Breast epithelium (tissue), 4 donors: ENCODE measurements at places on chromosomes 5 and 9. TPM values are rescaled to one million over a fixed set of nuclear protein-coding genes. Genes with fewer than 3 reads are reported as not detected.

PIP5K1B gene
- total RNA-seq, result 9.8 TPM

GABRB2 gene
- 2.5 TPM for total RNA-seq

DNA sequence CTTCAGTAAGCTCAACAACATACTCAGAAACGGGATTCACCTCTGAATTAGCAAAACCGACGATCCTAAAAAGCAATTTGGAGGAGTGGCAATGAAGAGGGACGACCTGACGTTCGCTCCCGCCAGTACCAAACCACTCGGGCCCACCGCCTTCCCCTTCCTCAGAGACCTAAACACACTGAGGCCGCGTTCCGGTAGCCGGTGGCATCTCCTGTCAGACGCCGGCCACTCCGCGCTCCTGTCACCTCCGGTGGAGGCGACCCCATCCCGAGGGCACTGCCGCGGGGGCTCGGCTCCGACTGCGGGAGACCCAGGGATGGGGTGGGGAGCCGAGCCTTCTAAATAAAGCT, 617 bp downstream of the PPP6C start:
- DNase-seq, result no peak

PTGDS gene
- total RNA-seq, result 46.7 TPM

DNA sequence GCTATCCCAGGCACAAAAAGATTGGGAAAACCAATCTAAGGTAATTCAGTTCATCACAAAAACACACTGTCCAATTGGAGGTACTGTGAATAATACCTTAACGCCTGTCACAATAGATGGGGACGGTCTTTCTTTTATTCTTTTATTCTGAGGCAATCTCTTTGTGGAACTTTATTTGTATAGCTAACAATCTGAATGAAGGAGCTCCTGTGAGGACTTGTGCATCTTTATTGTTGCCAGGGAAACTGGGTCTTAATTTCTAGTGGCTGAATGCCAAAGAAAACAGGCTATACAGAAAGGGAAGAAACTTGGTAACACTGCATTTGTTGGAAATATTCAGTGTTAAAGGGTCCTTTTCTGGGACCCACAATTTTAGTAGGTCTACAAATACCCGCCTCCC, 546.9 kb upstream of the C9orf72 start:
- no peak for DNase-seq

DNA sequence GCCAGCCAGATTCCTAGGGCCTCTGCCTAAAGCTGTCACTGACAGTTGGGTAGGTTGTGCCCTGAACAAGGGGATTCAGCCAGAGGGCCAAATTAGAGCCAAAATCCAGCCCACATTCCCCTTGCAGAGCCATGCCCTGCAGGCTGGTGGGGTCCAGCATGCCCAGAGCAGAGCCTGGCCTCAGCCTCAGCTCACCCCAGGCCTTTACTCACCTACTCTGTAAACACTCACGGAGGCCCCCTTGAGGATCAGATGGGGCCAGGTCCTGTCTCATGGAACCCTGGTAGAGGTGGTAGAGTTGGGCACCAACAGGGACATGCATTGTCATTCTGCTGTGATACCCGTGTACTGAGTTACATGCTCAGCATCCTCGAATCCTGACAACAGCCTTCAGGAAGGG, 74.9 kb downstream of the LMX1B start:
- DNase-seq, result no peak

ORM2 gene
- 2.9 TPM for total RNA-seq

WNT8A gene
- total RNA-seq, result not detected

GRCh38 chr5:148397968-148398595, 14.3 kb downstream of the FBXO38 start:
- no peak for DNase-seq

ZNF608 gene
- 15.7 TPM for total RNA-seq

GRCh38 chr5:87787625-87788256, 375.0 kb upstream of the CCNH start:
- no peak for DNase-seq

ADAMTS16 gene
- 0.33 TPM for total RNA-seq

DNA sequence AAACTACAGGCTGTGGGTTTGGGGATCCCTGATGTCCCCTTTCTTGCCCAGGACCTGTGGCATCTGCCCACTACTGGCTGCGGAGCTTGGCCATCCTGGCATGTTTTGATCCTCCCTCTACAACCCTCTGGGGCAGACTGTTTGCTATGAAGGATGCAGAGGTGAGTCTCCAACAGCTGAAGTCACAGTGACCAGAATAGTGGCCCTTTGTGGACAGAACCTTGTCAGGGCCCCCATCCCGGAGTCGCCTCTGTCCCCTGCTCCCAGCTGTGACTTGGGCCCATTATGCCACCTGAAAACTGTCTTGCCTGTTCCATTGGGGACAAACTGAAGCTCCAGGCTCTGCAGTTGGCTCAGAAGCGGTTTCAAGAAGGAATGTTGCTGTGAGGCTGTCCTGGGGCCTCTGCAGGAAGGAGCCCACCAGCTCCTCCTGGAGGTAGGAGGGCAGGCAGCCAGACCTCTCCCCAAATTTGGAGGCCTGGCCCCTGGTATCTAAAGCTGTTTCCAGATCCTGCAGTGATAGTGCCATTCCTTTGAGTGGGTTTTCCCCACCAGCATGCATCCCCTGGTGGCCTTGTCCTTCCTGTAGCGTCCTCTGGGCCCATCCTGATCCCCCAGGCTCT, 93.3 kb downstream of the BARX1 start:
- no peak for DNase-seq

- no peak for DNase-seq
These were observed 277.6 kb downstream of the ATPSCKMT start for GRCh38 chr5:9972059-9972458.

SLC1A1 gene
- 7.3 TPM for total RNA-seq

GRCh38 chr9:109063760-109064159, 50.5 kb upstream of the CTNNAL1 start:
- DNase-seq, result no peak

GRCh38 chr5:151338734-151339133, 8.6 kb downstream of the SLC36A2 start:
- DNase-seq, result no peak

DNA sequence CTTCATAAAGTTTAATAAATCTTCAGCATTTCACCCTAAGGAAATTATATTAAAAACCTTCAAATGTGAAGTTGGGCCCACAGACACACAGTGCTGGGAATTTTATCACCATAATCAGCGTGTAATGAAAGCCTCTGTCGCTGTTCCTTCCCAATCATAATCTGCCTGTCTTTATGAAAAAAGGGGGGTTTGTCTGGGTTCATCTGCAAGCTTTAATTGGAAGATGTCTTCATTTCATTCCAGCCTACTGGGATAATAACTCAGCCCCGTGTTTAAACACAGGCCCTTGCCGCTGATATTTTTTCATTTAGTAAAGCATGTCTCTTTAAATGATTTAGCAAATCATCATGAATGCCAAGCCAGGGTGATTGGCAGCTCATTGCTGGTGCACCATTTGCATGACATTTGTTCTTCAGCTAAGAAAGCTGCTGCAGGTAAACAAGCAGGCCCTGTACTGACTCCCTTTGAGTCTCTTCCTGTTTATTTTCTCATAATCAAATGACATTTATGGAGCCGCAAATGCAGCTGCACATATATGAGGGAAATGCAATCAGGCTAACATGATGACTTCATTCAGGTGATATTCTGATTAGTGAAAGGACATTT, 362.9 kb upstream of the TLE4 start:
- DNase-seq, result no peak

DNA sequence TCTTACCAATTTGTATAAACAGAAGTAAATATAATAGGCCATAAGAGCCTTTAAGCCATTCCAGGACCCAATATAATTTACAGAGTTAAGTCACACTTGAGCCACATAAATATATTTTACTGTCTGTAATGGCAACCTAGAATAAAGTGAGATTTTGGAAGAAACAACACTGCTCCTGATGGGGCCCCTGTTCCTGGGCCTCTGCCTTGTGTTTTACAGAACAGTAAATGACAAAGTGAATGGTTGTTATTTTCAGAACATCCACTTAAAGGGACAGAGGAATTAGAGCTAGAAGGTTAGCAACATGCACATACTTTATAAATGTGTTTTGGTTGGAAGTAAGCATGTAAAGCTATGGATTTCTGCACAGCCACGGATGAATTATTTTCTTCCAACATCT, 3.6 kb downstream of the PTGER4 start:
- no peak for DNase-seq

DNA sequence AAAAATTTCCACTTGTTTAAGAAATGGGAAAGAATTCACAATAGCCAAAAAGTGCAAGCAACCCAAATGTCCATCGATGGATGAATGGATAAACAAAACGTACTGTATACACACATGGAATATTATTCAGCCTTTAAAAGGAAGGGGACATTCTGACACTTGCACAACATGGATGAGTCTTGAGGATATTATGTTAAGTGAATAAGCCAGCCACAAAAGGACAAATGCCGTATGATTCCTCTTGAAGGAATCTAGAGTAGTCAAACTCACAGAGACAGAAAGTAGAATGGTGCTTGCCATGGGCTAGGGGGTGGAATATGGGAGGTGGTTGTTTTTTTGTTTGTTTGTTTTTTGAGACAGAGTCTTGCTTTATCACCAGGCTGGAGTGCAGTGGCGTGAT, 3.8 kb upstream of the ATP6V0E1 start:
- DNase-seq, result no peak

MEIKIN gene
- total RNA-seq, result not detected

DNA sequence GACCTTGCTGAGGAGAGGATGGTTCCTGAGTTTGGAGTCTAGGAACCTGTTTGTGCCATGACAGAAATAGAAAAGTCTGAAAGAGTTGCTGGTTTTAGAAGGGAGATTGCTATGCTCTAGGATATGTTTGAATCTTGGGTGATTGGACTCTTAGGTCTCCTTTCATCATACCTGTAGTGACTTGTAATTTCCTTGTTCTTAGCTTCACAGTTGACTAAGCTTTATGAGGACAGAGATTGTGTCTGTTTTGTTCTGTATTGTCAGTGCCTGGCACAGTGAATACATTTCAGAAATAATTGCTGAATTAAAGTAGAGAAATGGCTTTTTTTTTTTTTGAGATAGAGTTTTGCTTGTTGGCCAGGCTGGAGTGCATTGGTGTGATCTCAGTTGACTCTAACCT, 31.5 kb downstream of the GAPVD1 start:
- no peak for DNase-seq

TMEM141 gene
- 85.8 TPM for total RNA-seq

SPINK6 gene
- not detected for total RNA-seq

GRCh38 chr9:116154976-116155697, 1.5 kb downstream of the PAPPA start:
- DNase-seq, result no peak

FBXO38 gene
- total RNA-seq, result 80.9 TPM

GRCh38 chr5:98106116-98107031, 667.1 kb upstream of the RGMB start:
- DNase-seq, result no peak

- DNase-seq, result no peak
These were observed 162.6 kb upstream of the GNA14 start for GRCh38 chr9:77810637-77811119.

DNA sequence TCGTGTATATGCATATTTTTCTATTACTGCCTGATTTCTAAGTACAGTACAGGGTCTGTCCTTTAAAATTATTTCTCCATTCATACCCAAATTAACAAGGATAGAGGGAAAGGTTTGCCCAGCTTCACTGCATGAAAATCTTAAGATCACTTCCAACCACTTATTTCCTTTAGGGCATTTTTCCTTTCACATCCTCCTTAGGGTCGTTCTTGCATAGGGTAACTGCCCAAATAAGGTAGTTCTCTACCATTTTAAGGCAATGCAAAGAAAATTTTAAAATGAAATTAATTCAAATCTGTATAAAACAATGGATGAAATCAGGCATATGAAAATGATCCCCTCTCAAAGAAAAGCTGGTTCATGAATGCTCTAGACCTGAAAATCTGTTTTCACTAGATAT, 4.1 kb upstream of the CDC20B start:
- no peak for DNase-seq

DNA sequence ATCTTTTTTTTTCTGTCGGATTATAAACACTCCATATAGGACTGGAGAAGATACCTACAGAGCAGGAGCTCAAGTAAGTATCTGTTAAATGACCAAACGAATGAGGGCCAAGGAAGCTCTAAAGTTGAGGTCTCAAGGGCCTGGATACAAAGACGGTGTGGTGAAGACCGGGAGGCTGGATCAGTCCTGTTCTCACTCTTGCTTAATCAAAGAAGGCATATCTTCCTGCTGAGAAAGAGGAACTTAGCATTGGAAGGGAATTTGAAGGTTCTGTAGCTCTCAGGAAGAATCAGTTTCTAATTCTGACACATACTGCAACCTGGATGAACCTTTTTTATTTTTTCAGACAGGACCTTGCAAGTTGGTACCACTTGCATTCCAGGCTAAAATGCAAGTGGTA, 28.3 kb upstream of the PAX5 start:
- DNase-seq, result no peak

NEUROG1 gene
- not detected for total RNA-seq

DNA sequence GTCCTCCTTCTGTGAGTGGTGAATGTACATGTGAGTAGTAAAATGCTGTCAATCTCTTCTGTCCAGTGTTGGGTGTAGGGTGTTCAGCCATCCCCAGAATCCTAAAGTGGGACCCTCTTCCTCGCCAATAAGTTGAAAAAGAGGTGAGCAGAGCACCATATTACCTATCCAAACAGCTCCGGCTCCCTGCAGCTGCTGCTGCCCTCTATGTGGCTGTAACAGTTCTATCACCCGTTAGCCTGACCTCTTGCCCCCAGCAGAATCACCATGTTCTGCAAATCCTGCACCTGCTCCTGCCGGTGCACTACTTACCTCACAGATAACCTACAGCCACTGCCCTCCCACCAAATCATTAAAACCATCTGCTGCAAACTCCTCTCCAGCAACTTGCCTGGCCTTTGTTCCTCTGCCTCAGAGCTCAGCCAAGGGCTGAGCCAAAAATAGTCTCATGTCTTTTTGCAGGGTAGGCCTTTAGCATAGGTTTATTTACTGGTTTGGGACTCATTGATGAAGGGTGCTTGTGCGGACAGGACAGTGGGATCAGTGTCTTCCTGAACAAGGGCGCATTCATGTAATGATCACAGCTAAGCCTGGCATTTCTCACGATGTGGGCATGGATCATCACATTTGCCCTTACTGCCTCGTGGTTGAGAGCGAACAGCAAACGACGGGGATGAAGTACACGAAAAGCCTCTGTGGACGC, 49.6 kb upstream of the CCL21 start:
- DNase-seq, result no peak

DNA sequence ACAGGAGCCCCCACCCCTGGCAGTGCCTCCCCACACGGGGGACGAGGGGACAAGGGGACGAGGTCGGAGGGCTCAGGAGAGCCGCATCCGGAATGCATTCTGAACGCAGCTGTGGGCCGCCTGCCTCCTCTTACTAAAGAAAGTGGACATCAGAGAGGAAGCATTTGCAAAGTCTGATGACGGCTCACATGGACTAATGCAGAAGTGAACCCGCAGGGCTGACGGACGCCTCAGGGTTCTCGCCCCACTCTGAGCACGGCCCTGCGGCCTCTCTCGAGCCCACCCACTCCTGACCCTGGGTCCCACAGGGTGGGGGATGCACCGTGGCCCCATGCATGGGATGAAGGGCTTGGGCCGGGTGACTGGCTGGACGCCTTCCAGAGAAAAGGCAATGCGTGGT, 5.9 kb downstream of the LPCAT1 start:
- no peak for DNase-seq
